ENCODE measurements at places on chromosomes 1 and 21. TPM values are rescaled to one million over a fixed set of nuclear protein-coding genes. Genes with fewer than 3 reads are reported as not detected.

DNA sequence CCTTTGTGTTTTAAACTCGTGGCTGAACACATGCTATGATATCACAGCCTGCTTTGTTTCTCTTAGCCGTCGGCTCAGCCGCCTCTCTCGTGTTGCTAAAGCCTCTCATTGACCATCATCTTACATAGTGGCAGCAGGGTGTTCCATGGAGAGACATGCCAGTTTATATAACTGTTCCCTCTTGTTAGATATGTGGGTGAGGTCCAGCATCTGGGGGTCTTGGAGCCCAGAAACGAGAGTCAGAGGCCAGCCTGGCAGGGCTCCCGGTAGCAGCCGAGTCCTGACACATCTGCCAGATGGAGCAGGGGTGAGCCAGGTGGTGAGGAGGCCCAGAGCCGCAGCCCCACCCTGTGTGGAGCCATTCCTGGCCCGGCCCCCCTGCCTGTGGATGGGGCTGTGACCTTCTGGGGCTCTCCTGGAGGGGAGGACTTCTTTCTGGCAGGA is 11.9 kb downstream of the PODN start:
- DNase-seq, result no peak

Gene EFNA1
- total RNA-seq, result 0.16 TPM

GRCh38 chr1:5990913-5991312 is 1.3 kb downstream of the NPHP4 start:
- no peak for DNase-seq

GRCh38 chr1:29258189-29258975 is 22.1 kb downstream of the PTPRU start:
- DNase-seq, result no peak

Gene LRRN2
- total RNA-seq, result not detected

DNA sequence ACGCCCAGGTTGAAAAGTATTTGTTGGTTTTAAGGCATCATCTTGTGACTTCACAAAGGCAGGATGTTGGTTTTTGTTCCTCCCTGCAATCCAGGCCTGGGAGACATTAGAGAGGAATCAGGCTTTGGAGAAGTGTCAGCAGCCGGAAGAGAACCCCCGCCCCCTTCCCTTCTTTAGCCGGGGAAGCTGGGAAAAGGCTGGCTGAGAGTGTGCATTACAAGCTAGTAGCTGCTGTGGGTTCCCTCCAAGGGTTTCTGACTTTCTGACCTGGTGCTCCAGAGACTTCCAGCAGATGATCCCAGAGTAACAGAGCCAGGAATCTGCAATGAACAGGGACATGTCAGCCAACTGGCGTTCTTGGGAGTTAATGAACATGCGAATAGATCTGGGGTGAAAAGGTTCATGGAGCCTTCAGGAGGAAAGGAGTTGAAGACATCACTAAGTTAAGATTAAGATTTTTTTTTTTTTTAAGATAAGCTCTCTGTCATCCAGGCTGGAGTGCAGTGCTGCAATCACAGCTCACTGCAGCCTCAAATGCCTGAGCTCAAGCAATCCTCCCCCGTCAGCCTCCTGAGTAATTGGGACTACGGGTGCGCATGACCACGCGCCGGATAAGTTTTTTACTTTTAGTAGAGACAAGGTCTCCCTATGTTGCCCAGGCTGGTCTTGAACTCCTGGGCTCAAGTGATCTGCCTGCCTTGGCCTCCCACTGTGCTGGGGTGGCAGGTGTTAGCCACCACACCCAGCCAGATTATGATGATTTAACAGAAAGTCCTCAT is 7.5 kb downstream of the DISP3 start:
- DNase-seq, result no peak
